Stimulated activated naive CD8-positive, alpha-beta T cell treated with anti-CD3 and anti-CD28 coated beads, Interleukin-15, Interleukin-2, amounts not matched to agents 100 U/mL and 50 U/mL, for 24 hours (primary cell): ENCODE measurements at places on chromosomes 4 and X.

DNA sequence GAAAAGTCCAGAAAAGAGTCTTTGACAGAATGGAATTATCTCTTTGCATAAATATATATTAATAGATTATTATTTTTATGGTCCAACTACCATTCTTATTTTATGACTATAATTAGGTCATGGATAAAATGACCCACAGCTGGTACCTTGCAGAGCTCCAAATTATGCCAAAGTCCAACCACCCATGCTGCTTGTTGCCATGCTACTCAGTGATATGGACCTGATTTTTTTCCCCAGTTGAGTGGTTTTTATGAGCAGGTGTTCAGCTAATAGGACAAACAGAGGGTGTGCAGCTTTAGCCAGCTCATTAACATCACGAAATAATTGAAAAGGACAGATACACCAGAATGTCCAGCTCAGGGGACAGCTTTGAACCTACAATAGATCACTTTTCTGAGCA, 9.7 kb downstream of the HOPX start:
- DNase-seq, result no peak

GRCh38 chr4:56512166-56512565, 6.6 kb downstream of the ARL9 start:
- no peak for DNase-seq

DNA sequence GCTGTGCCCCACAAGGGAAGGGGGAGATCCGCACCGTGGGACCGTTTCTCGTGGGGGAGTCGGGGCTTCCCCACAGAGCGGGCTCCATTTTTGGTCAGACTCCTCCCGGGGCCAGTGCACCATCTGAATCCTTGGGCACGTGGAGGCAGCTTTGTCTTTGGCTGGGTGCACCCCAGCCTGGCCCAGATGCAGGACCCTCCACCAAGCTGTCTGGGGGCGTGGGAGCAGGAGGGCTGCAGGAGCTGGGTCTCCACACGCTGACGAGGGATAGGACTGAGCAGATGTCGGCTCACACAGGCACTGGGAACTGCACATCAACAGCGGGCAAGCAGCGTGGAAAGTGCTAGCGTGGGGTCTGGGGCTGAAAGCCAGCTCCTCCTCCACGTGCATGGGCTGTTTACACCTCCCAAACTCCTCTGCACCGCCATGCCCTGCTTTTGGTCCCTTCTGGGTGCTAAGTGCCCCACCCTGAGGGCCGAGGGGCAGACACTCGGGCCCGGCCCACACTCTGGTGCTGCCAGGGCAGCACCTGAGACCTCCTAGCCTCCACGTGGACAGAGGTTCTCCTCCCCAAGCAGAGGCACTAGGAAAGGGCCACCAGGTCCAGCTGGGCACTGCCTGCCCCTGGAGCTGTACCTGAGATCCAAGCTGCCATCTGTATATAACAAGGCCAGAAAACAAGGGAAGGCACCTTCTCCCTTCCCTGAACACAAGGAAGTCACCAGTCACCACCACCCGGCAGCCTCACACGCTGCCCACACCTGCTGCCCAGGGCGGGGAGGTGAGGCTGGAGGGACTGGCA, 13.8 kb downstream of the DGKQ start:
- no peak for DNase-seq

- no peak for DNase-seq
These were observed 4.4 kb upstream of the SMR3A start for GRCh38 chr4:70356185-70356584.

- no peak for DNase-seq
These were observed 40.4 kb downstream of the FOXR2 start for GRCh38 chrX:55663584-55663983.

GRCh38 chr4:159138436-159138835, 35.6 kb downstream of the RAPGEF2 start:
- no peak for DNase-seq

GRCh38 chr4:147785129-147785528, 53.2 kb downstream of the ARHGAP10 start:
- DNase-seq, result no peak
